Endothelial cell of umbilical vein (primary cell): ENCODE measurements at places on chromosomes 2 and 18. TPM values are rescaled to one million over a fixed set of nuclear protein-coding genes. Genes with fewer than 3 reads are reported as not detected.

The SIX3 gene
- not detected in 2 replicates for total RNA-seq

The EPAS1 gene
- total RNA-seq, result 374 and 397 TPM in 2 replicates

The ARMC9 gene
- total RNA-seq, result 19.3 and 24.2 TPM in 2 replicates

The NAT8 gene
- total RNA-seq, result not detected in 2 replicates

The CPSF3 gene
- 35.6 and 37.1 TPM in 2 replicates for total RNA-seq

GRCh38 chr2:110865188-110865587, 132.8 kb downstream of the ACOXL start:
- DNase-seq, result no peak

- DNase-seq, result no peak
Observed at GRCh38 chr18:26650310-26651268, 102.2 kb upstream of the KCTD1 start.

DNA sequence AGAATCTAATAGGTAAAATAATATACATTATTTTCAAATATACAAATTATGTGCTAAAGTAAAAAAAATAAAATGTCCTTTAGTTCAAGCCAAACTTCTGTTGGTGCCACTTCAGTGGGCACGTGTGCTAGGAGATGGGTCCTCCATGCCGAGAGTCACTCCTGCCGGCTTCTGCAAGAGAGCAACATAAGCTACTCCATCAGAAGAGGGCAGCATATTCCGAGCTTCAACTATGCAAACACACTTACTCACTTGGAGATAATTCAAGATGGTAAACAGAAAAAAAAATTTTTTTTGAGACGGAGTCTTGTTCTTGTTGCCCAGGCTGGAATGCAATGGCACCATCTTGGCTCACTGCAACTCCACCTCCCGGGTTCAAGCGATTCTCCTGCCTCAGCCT, 24.4 kb downstream of the CNOT11 start:
- DNase-seq, result peak; percentile 15

DNA sequence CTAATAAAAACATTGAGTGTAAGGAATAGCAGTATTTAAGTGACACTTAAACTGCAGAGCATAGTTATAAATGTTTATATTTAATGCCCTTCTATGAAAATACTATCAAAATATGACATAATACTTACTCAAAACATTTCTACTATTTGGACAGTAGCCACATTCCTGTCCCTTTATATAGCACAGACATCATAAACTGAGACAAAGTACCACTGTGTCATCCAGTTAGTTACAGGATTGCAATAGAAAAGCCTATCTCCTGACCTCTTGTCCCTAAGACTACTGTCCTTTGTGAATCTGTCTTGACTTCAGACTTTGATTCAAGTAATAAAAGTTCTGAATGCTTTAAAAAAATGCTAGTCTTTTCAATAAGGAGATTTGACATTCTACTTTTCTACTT, 1528.5 kb upstream of the NXPH2 start:
- DNase-seq, result no peak

DNA sequence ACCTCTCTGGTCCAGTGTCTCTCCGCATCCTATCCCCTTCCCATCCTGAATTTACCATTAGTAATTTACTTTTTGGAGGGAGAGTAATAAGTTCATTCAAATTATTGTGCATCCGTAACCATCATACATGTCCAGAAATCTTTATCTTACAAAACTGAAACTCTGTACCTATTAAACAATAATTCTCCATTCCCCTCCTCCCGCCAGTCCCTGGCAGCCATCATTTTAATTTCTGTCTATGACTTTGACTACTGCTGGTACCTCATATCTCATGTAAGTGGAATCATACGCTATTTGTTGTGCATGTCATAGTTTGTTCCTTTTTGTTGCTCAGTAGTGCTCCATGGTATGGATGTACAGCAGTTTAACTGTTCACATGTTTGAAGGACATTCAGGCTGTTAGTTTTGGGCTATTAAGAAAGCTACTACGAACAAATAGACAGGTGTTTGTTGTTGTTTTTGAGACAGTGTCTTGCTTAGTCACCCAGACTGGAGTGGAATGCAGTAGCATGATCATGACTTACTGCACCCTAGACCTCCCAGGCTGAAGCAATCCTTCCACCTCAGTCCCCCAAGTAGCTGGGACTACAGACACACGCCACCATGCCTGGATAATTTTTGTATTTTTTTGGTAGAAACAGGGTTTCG, 2.0 kb downstream of the LIMS1 start:
- no peak for DNase-seq

- no peak for DNase-seq
Observed at GRCh38 chr18:55252053-55252675, 292.9 kb upstream of the CCDC68 start.

DNA sequence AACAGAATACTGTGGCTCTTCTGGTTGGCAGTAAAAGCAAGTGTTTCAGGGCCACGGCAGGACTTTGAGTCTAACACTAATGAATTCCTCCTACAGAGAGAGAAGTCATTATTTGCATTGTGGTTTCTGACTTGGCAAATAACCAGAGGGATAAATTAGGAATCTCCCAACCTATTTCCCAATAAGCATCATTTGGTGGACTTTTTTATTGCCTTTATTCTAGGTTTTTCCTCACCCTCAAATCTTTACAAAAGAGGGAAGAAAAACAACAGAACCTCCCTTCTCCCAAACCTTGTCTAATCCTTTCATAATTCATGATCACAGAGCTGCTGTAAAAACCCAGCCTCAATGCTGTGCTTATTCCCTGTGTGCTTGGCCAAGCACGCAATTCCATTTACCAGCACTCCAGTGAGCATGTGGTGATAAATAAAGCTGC, 179.7 kb downstream of the AGPS start:
- no peak for DNase-seq

DNA sequence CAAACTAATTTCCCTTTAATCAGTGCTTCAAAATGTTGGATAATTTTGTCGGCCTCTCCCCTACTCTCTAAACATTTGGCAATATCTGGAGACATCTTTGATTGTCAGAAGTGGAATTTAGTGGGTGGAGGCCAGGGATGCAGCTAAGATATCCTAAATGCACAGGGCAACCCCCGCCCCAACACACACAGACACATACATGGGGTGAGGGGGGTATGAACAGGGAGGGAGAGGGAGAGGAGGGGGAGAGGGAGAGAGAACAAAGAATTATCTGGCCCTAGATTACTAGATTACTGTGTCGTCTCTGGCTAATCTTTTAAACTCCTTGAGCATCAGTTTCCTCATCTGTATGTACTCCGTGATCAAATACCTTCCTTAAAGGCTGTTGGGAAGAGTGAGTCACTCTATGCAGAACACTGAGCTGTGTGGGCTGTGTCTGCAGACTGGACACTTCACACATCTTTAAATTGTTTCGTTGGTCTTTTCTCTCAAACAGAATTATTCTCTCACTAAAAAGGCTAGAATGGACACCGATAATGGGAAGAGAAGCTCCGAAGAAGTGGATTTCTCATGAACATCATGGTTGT, 2.9 kb downstream of the RNF149 start:
- peak; percentile 70 for DNase-seq

DNA sequence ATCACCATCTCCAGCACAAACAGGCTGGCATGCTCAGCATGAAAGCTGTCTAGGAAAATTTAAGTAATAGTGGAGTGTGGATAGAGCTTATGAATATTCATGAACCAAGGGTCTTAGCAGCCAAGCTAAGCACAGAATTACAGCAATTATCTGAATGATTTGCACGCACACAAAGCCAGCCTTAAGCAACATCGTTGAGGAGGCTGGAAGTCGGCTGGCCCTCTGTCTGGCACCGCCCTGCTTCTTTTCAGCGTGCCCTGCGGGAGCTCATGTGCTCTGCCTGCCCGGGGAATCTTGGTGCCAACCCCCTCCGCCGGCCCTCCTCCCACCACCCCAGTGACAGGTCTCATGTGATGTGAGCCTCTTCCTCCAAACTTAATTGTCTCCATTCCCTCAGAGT, 540.1 kb downstream of the CMPK2 start:
- DNase-seq, result no peak

DNA sequence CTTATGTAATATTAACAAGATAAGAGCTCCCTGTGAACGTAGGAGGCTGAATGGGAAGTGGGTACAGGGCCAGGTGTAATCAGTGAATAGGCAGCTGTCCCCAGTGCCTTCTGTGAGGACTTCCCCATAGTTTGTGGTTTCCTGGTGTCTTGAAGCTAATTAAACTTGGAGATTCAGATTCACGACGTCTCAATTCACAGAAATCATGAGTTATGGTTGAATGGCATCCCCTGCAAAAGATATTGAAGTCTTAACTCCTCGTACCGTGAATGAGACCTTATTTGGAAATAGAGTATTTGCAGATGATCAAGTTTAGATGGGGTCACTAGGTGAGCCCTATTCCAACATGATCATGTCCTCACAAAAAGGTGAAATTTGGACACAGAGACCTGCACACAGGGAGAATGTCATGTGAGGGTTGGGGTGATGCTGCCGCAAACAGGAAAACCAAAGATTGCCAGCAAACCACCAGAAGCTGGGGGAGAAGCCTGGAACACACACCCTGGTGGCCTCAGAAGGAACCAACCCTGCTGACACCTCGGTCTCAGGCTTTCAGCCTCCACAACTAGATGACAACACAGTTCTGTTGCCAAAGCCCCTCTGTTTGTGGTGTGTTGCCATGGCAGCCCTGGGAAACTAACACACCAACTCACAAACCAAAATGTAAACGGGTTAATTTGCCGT, 13.2 kb downstream of the ARL4C start:
- no peak for DNase-seq

DNA sequence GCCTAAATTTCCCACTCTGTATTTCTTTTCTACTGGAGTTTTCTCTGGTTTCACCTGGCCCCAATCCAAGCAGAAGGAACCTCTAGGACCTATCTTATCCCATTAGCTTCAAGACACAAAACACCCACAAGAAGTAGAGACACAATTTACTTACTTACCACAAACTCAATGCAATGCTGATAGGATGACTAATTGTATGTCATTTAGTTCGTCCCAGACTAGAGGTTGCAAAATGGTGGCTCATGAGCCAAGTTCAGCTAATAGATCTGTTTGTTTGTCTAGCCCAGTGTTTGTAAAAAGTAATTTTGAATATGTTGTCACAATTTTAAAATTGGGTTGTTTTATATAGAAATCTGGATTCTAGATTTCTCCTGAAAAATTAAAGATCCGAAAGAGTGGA, 34.7 kb upstream of the ZSWIM2 start:
- peak; percentile 29 for DNase-seq

DNA sequence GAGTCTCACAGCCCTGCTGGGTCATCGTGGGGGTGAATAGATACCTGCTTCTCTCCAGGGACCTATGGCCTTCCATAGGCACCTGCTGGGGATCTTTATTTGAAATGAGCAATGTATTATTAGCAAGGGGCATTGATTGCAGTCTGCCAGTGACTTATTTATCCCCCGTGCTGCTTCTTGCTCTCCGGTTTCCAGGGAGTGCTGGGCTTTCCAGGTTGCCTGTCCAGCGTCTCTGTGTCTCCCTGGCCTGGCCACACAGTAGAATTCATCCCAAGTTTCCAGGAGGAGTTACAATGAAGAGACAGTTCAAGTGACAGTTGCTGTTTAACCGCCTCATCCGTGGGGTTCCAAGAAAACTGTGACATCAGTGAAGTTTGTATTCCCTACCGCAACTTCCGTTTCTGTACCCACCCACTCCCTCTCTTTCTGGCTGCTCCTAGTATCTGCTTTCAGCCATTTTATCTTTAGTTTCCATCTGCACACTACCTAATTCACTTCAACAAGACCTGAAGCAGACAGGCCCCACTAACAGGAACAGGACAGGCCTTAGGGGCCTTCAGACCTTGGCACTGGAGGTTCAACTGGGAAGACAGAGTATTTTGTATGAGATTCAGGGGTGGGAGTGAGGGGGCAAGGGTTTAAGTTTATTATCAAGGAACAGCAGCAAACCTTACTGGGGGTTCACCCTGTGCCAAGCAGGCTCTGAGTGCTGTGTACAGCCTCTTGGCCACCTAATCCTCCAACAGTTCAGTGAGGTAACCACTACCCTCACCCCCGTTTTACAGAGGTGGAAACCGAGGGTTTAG, 134.8 kb downstream of the PRKCE start:
- no peak for DNase-seq

DNA sequence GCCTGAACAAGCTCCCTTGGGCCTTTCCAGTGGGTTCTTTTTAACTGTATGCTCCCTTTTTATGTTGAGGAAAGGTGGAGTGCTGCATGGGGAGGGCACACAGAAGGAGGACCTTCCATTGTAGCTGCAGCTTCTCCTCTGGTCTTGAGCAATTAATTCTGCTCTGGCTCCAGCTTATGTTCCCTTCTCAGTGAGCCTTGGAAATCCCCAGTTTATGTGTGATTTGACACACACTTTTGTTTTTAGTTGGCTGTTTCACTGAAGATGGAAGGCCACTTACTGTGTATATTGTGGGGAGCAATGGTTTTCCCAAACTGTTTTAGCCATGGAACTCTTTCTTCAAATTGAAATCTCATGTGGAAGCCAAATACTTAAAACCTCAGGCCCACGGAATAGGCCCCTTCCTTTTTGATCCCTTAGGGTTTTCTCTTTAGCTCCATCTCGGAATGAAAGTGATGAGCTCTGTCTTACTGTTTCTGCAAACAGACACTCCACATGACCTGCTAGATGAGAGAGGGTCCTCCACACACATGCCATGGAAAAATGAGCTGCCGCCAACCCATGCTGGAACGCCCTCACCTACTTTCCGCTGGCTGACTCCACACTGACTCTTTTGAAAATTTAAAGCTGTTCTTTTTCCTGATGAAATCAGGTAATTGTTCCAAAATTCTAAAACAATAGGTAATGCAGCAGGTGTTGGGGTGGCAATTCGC, 280.9 kb upstream of the SIX2 start:
- no peak for DNase-seq

- no peak for DNase-seq
Observed at GRCh38 chr2:240947607-240948006, 41.5 kb downstream of the CROCC2 start.
